Cardiac fibroblast (primary cell): ENCODE measurements at places on chromosomes 4 and X.
A peak's percentile ranks its signal among the peaks of the same experiment; 100 is the strongest.

- no peak for DNase-seq
These were observed 10.5 kb downstream of the NELFA start for GRCh38 chr4:1998296-1998695.

DNA sequence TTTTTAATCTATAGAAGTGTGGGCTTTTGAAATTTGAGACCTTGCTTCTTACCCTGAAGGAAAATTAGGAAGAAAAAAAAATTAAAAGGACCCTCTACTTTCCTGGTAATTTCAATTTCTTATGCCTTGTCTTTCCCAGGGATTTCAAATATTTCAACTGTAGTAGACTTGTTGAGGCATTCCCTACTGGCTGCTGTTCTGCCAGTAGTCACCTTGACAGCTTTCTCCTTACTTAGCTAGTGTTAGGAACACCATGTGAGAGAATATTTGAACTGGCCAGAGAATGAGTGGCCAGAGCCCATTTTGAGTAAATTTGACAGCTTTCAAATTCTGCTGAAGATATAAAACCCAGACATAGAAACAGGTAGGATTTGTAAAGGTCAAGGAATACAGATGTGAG, 24.0 kb upstream of the GBA3 start:
- no peak for DNase-seq

GRCh38 chrX:39158801-39159657, 357.8 kb downstream of the MID1IP1 start:
- DNase-seq, result peak; percentile 14

DNA sequence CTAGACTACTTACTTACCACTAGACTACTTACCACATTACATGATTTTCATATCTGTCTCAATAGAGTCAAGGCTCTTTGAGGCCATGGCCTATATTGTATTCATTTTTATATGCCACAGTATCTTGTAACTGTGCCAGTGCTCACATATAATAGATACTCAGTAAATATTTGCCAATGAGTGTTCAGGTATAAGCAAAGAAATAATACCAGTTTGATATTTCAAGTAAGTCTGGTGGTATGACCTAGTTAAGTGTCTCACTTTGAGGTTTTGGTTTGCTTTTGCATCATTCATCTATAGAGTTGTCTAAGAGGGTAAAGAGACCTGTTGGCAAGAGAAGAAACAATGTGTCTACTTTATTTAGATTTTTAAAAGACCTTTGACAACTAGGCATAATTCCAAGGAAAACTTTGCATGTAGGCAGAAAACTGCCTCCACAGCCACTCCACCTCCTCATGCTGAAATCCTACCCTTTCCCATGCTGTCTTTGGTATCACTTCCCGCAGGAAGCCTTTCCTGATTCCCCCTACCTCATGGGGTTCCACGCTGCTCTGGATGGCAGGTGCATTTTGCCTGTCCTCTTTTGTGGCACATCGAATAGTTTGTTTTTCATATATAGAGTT, 91.3 kb upstream of the KLHL13 start:
- no peak for DNase-seq

DNA sequence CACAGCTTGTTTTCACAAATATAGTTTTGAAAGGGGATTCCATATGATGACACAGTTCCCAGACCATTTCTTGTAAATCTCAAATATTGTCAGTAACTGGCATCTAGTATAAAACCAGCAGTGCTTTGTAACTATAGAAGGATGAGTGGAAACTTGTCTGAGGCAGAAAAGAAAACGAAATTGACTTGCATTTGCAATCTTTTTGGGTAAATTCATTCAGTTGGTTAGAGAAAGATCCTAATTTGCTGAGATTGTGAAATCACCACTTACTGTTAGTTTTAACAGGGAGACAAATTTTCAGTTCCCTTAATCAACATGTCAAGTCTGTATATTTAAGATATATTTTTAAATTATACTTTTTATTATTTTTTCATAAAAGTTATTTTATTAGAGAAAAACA, 71.5 kb upstream of the VEGFC start:
- DNase-seq, result no peak

GRCh38 chr4:171117457-171117856, 695.7 kb upstream of the GALNTL6 start:
- no peak for DNase-seq

- no peak for DNase-seq
These were observed 27.6 kb upstream of the SERTM2 start for GRCh38 chrX:111483881-111484280.
